NCI-H1417 treated with DMSO at 0.1 percent for 48 hours (cell line): ENCODE measurements at places on chromosomes 1 and 21.

- DNase-seq, result peak; percentile 25
These were observed 55.4 kb upstream of the CAMK1G start for GRCh38 chr1:209527993-209528717.

GRCh38 chr1:164361927-164362326 lies 197.1 kb upstream of the PBX1 start:
- no peak for DNase-seq

DNA sequence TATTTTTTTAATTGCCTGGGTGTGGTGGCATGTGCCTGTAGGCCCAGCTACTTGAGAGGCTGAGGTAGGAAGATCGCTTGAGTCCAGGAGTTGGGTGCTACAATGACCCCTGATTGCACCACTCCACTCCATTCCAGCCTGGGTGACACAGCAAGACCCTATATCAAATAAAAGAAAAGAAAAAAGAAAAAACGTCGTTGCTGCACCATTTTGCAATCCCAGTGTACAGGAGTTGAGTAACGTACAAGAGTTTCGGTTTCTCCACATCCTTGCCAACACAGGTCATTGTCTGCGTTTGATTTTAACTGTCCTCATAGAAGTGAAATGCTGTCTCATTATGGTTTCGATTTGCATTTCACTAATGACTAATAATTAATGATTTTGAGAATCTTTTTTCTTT lies 7.9 kb downstream of the ZNF684 start:
- no peak for DNase-seq

- no peak for DNase-seq
These were observed 56.1 kb downstream of the ATP2B4 start for GRCh38 chr1:203682473-203683383.

DNA sequence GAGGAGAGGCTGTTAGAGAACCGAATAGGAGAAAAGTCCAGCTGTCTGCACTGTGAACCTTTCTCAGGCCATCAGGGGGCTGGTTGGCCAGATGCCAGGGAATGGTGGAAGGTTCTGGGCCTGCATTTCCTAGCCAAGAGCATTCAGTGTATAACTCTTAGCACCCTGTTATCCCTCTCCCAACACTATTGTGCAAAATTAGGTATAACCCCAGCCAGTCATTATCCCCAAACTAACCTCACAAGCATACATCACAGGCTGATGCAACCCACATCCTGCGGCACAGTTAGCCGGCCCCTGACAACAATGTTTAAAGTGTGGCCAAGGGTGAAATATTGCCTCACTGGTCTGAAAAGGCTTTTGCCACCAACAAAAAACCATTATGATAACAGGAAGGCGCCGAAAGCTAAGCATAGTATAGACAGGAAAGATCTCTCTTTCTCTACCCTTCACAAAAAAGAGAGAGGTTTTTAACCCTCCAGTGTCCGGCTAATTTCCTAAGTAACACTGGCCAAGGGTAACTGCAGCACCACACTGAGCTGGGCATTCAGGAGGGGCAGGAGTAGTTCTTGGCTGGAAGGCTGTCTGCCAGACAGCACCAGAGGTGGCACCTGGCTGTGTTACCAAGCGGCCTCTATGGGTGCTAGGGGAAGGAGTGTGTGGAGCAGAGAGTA lies 77.3 kb upstream of the BCAR3 start:
- no peak for DNase-seq

GRCh38 chr1:216606047-216606637 lies 117.1 kb downstream of the ESRRG start:
- no peak for DNase-seq

DNA sequence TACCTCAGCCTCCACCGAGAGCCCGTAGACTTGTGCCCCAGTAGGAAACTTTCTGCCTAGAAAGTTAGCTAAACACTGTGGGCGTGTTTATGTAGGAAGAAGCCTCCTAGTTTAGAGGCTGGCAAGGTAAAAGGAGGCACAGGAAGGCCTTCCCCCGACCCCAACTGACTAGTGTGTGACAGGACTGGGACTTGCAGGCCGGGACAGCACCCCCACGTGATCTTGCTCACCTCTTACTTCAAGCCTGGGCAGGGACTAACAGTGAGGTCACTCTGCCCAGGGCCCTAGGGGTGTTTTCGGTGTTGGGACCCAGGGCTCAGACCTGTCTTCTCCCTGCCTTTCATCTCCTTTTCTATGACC lies 392 bp upstream of the TAGLN2 start:
- DNase-seq, result no peak

GRCh38 chr1:100583827-100584226 lies 45.9 kb downstream of the GPR88 start:
- DNase-seq, result no peak

- DNase-seq, result no peak
These were observed 35.5 kb upstream of the TTC22 start for GRCh38 chr1:54836594-54836993.

- DNase-seq, result no peak
These were observed 12.0 kb downstream of the ALDH9A1 start for GRCh38 chr1:165686121-165686970.

GRCh38 chr1:240021709-240022108 lies 70.0 kb upstream of the FMN2 start:
- DNase-seq, result no peak

DNA sequence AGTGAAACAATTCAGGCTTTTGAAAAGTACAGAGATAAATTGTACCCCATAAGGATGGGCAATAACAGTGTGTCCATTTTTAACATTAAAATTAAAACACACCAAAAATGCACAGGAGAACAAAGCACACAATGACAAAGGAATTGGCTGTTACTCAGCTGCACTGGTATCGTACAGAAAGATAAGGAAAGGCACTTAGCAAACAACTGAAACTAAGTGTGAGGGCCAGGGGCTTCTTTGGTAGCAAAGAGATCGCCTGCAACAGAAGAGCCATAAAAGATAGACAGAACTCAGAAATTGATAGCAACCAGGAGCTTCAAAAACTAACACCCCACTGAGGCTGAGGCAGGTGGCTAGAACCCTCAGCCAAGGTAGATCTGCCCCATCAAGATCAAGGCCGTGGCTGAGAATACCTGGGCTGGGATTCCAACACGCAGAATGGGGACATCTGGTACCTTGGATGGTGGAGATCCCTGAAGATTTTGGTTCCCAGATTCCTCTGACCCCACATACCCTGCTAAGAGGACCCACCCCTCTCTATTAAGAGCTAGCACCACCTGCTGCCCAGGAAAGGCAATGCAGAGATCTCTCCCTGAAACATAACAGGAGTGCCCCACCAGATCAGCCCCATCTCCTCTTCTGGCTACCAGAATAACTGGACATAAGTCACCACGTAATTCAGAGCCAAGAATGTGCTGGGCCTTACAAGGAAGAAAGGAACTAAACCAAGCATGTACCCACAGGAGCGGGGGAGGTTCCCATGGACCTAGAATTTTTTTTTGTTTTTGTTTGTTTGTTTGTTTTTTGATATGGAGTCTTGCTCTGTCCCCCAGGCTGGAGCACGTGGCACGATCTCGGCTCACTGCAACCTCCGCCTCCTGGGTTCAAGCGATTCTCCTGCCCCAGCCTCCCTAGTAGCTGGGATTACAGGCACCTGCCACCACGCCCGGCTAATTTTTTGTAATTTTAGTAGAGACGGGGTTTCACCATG lies 16.2 kb downstream of the PLEKHO1 start:
- no peak for DNase-seq

GRCh38 chr1:88867743-88868521 lies 23.4 kb downstream of the GTF2B start:
- no peak for DNase-seq

DNA sequence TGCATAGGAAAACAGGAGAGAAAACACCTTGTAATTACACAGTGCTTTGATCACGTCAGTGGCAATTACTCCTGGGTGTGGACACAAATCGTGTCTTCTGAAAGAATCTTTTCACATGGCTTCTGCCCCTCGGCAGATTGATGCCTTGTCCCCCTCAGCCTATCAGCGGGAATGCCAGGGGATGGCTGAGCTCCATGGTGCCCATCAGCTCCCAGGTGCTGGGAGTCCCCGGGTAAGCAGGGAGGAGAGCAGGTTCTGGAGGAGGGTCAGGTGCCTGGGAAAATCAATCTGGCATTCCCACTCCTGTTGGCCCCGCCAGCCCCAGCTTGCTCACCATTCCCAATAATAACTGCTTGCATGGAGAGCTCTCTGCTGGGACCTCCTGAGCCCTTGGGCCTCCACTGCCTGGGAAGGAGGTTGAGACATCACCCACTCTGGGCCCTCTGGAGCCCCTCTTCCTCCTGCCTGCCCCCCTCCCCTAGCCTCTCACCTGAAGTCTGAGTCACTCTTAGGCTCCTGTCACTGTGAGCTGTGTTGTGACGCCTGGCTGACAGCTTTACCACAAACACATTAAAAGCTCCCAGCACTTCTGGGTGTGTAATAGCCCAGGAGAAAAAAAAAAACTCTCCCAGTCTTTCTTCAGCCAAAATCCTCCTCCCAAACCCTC lies 4.9 kb downstream of the CAMK2N1 start:
- DNase-seq, result no peak

GRCh38 chr1:202085682-202086373 lies 36.9 kb upstream of the GPR37L1 start:
- no peak for DNase-seq

DNA sequence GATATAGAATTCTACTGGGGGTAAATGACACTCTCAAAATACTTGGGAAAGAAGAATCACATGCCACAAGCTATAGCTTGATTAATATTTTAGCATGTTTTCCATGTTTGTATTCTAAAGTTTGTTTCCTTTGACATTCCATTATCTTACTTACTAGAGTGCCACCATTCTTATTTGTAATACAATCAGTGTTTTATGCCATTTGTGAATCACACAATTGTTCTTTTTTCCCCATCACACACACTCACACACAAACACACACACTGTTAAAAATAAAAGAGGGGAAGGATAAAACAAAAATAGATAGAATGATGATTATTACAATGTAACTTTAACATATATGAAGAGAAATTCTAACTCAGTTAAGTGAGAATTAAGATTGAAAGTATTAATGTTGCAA lies 16.0 kb upstream of the TEKT2 start:
- no peak for DNase-seq

- DNase-seq, result no peak
These were observed 1.6 kb upstream of the ROR1 start for GRCh38 chr1:63772201-63772600.

DNA sequence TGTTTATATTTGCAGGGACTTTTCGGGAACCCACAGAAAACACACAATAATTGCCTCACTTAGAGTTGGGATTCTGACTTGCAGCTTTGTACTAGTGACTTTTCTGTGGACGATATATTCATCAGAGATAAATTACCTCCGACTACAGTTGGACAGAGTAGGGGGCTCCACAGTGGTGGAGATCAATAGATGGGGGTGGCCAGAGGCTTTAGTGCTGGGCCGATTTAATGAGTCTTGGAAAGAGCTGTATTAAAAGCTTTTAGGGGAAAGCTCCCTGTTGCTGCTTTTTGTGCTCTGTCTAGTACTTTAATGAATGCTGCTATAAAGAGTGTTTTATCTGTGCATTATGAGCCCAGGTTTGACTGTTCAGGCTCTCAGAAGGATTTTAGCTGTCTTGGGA lies 359.2 kb upstream of the DPYD start:
- DNase-seq, result no peak

DNA sequence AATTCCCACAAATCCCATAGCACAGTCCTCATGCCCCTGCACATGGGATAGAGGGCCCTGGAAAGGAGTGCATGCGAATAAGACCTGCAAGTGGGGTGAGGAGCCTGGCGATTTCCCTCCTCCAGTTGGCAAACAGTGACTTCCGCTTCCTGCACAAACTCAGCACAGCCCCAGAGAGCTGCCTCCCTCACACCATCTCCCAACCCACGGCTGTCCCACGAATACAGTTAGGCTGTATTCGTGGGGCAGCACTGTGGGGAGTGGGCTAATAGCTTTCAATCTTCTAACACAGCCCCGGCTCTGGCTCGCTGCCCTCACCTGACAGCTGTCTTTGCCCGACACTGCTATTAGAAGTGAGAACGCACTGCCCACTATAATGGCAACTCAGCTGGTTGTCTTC lies 28.2 kb upstream of the CNTN2 start:
- DNase-seq, result no peak

- DNase-seq, result no peak
These were observed 41.7 kb upstream of the ZC3H12A start for GRCh38 chr1:37432716-37433115.

DNA sequence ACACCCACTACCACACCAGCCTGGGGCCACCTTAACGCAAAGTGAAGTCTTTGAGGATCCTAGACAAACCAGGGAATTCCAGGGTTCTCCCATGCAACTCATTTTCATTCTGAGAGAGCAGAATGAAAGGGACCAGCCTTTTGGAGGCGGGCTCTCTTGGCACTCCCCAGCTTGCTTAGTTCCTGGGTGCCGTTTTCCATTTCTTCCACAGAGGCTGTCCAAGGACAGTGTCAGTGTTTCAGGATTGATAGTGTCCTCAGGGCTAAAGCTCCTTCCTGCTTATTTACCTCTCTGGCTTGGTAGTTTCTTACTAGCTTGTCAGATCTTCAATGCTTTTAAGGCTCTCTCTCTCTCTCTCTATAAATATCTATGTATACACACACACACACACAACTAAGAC lies 30.1 kb upstream of the GNG4 start:
- DNase-seq, result no peak

DNA sequence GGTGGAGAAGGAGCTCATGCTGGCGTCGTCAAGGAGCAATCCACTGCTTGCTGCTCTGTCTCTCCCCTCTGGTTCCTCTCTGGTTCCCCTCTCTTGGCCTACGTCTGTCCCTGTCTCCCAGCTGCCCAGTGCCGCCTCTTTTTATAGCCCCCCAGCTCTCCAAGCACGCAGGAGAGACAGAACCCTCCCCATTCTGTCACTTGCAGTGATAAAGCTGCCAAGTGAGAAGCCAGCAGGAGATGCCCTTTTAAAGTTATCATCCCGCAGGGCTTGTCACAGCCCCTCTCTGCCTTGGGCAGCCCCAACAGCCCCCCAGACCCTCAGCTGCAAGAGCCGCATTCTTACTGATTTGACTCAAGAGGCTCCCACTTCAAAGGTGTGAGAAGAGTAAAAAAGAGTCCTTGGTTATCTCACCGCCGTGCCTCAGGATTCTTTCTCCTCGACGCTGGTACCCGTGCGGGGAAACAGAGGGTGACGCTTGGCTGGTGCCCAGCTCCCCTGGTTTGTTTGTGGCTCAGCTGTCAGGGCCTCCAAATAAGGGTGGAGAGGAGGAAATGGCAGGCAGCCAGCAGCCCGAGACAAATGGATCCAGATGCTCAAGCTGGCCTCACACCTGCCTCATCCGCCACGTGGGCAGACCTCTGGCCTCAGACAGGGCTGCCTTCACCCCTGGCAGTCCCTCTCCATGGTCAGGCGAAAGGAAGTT lies at the start of gene NPPA:
NPPA (minus strand) TSS at position 117 of the 706 bp plus-strand sequence; CDS start at position 18, 99 bp downstream.
- peak; percentile 76 for DNase-seq

DNA sequence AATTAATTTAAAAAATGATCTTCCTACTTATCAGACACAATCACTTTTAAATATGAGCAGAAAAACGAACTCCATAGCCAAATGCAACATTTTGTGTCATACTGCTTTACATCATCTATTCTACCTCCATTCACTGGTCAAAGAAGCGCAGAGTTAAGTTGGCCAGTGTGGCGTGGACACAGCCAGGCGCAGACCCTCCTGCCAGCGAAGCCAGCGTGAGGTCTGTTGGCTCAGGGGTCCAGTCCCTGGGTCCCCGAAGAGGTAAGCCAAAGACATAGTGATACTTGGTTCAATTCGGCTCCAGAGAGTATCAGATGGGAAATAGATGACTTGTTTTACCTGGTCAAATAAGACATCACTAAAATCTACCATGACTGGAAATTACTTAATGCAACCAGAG lies 59.2 kb downstream of the B3GALT5 start:
- no peak for DNase-seq
